ENCODE measurements at places on chromosomes 11 and 22.

- no peak for DNase-seq
Observed at GRCh38 chr11:1757861-1758610, 5.7 kb downstream of the CTSD start.

- DNase-seq: no peak
Observed at GRCh38 chr11:20596205-20597153, 2.9 kb upstream of the SLC6A5 start.

DNA sequence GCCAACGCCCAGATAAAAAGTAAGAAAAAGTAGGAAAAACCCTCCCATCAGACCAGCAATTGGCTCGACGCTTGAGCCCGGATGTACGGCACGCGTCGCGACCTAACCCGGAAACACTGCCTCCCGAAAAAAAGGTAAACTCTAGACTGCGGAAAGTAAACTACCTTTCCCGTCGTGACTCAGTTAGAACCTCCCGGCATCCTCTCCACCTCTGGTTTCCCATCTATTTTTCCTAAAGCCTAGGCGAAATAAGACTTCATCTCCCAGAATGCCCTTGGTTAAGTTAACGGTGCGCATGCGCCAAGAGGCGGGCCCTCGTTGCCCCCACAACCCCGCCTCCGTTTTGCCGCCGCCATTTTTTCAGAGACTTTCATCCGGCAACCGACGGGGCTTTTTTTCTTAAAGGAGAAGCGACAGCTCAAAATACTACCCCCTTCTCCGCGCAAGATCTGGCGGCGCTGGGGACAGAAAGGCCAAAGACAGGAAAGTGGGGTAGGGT, 678 bp upstream of the ZFP91 start:
- peak; percentile 38 for DNase-seq

- no peak for DNase-seq
Observed at GRCh38 chr11:126337474-126338241, 17.8 kb upstream of the ST3GAL4 start.

DNA sequence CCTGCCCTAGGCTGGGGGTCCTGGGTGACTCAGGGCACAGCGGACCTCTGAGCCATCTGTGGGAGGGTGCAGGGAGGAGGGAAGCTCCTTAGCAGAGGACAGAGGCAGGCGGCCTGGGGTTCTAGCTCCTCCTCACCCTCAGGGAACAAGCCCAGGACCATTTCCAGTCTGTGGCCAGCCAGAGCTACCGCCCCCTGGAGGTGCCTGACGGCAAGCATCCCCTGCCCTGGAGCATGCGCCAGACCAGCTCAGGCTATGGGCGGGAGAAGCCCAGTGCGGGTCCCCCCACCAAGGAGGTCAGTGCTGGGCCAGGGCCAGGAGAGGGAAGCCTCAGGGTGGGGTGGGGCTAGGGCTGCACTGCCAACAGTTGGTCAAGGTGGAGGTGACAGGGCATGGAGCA, 26.0 kb upstream of the LRRC10B start:
- DNase-seq: peak; percentile 95

- no peak for DNase-seq
Observed at GRCh38 chr22:30115705-30116104, 35.4 kb downstream of the HORMAD2 start.

GRCh38 chr11:123159183-123159857, 35.7 kb downstream of the CLMP start:
- DNase-seq: no peak

GRCh38 chr11:88103337-88104206, 71.7 kb downstream of the RAB38 start:
- no peak for DNase-seq

GRCh38 chr22:48654492-48654891, 1173.2 kb downstream of the BRD1 start:
- DNase-seq: no peak

DNA sequence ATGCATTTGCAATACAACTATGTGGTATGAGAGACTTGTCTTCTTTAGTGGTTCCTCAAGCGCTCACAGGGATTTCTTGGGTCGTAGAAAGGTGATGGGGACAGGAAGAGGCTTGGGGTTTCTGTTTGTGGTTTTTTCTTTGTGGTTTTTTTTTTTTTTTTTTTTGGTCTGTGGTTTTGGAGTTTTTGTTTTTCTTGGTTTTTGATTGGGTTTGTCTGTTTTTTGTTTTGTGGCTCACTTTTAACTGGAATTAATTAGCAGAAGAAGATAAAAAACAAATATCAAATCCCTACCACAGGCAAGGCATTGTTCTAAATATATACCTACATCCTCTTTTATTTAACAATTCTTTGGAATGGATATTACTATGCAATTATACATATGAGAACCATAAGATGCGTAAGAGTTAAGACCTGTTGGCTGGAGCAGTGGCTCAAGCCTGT, 5.5 kb downstream of the TTC28 start:
- DNase-seq: no peak

DNA sequence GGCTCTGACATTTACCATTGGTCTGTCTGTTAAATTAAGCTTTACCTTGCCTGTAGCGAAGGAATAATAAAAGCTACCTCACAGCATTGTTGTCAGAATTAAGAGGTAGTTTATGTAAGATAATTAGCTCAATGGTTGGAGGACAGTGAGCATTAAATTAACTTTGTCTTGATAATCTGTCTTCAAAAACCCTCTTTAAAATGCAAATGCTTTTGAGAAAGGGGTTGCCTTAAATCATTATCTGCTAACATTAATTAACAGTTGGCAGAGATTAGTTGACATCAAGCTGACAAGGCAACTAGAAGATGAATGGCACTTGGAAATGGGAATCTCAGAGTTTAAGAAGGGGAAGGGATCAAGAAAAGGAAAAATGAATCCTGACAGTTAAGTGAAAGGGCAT, 761.1 kb upstream of the ARHGAP42 start:
- no peak for DNase-seq
